Right ventricle myocardium inferior (tissue), 1 donor: ENCODE measurements at places on chromosomes 6 and 20. TPM values are rescaled to one million over a fixed set of nuclear protein-coding genes. Genes with fewer than 3 reads are reported as not detected.

GRCh38 chr20:62487-62886 is 25.0 kb upstream of the DEFB125 start:
- DNase-seq = no peak

DNA sequence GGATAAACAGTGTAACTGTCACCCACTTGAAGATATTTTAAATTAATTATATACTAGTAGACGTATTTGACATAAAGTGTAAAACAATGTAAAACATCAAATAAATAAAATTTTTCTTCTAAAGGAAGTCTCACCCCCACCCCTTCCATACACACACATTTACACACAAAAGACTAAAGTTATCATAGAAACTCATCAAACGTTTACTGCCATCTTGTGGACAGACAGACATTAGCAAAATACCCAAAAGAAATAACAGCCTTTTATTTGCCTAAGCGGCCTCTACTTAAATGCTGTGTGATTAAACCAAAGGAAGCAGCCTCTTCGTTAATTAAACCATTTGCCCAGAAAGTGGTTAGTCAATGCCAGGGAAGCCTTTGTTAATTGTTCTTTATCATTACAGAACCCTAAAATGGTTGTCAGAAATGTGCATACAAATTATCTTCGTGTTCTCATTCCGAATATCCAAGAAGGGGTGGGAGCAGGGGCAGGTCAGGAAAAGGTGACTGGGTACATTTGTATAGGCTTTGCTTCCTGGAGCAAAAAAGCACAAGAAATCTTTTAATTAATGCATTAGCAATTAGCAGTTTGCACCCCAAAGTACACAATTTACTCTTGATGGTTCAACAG is 176.2 kb upstream of the SASH1 start:
- DNase-seq = no peak

The GMPR gene
- 125 TPM for total RNA-seq

GRCh38 chr6:44000164-44000842 is 126.9 kb downstream of the MRPL14 start:
- DNase-seq = no peak

DNA sequence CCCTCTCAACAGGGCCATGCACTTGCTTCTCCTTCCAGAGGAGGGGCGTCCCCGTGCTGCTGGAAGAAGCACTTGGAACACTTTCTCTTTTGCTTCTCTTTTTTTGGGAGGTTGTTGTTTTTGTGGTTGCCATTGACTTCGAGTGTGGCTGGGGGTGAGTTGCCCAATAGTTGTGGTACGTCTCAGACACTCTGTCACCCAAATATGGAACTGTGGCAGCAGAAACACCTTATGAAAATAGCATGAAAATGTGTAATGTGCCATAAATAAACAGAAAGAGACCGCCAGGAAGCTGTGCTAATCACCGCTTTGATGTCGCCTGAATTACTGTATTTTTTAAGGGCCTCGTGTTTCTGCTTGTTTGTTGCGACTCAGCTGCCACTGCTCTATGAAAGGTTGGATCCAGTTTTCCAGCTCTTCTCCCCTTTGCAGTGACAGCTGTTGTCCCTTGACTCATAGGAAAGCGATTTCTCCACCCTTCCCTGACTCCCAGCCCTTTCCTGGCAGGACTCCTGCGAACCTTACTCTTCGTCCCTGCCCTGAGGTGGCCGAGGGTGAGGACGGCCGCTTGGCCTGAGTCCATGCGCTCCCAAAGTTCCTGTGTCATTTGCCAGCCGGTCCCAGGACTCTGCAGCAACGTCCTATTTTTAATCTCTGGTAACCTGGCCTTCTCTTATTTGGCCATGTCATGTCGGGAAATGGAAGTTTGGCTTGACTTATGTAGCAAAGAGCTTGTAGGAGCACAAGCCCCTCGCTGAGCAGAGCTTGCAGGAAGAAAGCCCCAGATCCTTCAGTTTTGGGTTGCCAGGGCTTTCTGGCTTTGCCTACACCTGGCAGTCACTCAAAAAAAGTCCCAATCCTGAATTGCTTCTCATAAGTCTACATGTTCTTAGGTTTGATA is 694.6 kb downstream of the QKI start:
- peak; percentile 90 for DNase-seq

DNA sequence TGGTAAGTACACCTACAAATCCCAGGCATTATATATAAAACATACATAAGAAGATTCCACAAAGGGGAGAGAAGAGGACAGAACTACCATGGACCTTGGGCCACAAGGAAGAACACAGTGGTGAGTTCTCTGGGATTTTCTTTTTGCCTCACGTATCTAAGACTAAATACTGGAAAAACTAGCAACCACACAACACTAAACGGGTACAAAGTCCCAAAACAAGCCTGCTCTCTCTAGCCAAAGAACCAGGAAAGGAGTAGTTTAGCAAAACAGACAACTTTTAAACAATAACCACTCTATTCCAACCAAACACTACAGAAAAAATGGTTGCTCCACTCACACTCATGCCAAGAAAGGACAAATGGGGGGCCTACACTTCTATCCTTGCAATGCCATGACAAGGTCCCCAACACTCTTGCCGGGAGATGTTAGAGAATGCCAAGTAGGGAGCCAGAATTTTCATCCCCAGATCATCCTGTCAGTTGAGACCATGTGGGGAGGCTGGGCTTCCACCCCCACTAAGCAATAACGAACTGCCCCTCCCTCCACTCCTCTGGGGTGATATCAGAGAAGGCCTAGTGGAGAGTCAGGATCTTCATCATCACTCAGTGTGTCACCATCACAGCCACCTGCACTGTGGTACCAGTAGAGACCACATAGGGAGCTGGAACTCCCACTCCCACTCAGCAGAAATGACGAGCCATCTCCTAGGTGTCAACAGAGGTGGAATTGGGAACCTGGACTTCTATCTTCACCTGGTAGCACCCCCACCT is 123.5 kb downstream of the DST start:
- no peak for DNase-seq
